ENCODE measurements at places on chromosomes 5 and 9.
A peak's percentile ranks its signal among the peaks of the same experiment; 100 is the strongest.

- DNase-seq: no peak
Measured at GRCh38 chr5:78760366-78760765, 111.8 kb upstream of the LHFPL2 start.

DNA sequence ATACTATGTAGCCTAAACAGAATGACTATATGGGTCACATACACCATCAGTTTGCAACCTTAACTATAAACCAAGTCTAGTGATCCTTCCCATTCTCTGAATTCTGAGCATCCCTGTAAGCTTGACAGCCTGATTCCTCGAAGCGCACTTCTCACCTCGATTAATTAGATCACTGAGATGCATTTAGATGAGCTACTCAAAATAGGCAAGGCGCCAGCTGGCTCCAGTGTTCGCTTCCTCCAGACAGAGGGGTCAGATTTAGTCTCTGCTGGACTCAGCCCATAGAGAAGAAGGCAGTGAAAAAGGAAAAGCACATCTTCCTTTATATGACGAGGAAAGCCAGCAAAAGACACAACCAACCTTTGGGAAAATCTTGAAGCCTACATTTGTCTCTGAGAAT, 371.5 kb downstream of the MLLT3 start:
- no peak for DNase-seq

- DNase-seq: no peak
Measured at GRCh38 chr9:130768265-130768664, 66.8 kb upstream of the ABL1 start.

- DNase-seq: peak; percentile 84
Measured at GRCh38 chr5:143011585-143011984, 241.4 kb downstream of the ARHGAP26 start.

DNA sequence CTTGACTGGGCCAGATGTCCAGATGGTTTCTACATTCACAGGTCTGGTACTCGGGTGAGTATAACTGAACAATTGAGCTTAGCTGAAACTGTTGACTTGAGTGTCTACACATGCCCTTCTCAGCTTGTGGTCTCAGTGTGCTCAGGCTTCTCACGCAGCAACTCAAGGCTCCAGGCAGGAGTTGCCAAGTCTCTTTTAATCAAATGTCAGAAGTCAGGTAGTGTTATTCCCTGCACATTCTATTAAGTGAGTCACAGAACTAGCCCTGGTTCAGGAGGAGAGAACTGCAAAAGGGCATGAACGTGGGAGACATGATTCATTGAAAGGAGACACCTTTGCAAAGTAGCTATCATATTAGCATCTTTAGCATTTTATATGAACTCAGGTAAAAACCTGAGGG, 199.3 kb upstream of the ACTBL2 start:
- DNase-seq: peak; percentile 55

GRCh38 chr5:25006237-25006636, 361.5 kb upstream of the CDH10 start:
- DNase-seq: no peak

All from astrocyte of the spinal cord (primary cell).